ENCODE measurements at places on chromosomes 12 and 14. TPM values are rescaled to one million over a fixed set of nuclear protein-coding genes. Genes with fewer than 3 reads are reported as not detected.
A peak's percentile ranks its signal among the peaks of the same experiment; 100 is the strongest.

DNA sequence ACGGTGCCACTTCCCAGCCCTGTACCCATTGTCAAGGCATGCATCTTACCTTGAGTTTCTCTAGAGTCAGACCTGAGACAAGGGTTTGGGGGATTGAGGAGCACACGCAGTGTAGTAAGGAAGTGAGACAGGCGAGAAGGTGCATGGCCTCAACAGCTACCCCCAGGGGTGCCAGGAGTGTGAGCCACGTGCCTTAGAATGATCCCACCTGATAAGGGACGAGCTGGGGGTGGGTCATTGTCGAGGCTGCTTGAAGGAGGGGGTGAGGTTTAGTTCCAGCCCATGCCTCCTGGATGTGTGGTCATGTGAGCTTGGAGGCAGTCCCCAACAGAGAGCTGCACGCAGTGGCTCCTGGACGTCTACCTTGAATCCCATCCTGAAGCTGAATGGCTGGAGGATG is 320.5 kb downstream of the VRK1 start:
- no peak overlapping the region for H3K4me3 ChIP-seq
- DNase-seq: no peak
- no peaks in the 10 kb centered on the region for H3K27me3 ChIP-seq
- H3K4me1 ChIP-seq: no peaks in the 10 kb centered on the region

KRT73 gene
- not detected for total RNA-seq

- H3K4me3 ChIP-seq: no peak overlapping the region
- no peak overlapping the region for H3K27ac ChIP-seq
- H3K4me1 ChIP-seq: peaks cover 24% of the 10 kb centered on the region
- no peaks in the 10 kb centered on the region for H3K27me3 ChIP-seq
These were observed 86.1 kb downstream of the NCOR2 start for GRCh38 chr12:124481257-124481750.

DNA sequence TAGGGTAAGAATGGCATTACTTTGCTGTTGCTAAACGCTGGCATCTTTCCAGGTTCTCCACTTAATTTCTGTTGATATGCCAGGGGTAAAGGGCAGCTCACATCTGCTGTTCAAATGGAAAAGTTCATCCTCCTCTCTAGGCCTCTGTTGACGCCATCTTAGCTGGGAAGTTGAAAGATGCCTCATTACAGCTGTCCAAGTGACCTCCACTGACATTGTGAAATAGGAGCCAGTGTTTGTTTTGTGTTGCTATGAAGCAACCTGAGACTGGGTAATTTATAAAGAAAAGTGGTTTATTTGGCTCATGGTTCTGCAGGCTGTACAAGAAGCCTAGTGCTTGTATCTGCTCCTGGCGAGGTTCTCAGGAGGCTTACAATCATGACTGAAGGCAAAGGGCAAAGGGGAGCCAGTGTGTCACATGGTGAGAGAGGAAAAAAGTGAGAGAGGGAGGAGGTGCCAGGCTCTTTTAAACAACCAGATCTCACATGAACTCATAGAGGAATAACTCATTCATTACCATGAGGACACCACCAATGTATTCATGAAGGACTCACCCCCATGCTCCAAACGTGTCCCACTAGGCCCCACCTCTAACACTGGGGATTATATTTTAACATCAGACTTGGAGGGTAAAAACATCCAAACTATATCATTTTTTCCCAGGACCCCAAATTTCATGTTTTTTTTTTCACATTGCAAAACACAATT is 3.2 kb upstream of the ADAM21 start:
- H3K27ac ChIP-seq: no peak overlapping the region
- H3K36me3 ChIP-seq: no peaks in the 10 kb centered on the region
- peak; percentile 42 for DNase-seq

STYK1 gene
- not detected for total RNA-seq

DNA sequence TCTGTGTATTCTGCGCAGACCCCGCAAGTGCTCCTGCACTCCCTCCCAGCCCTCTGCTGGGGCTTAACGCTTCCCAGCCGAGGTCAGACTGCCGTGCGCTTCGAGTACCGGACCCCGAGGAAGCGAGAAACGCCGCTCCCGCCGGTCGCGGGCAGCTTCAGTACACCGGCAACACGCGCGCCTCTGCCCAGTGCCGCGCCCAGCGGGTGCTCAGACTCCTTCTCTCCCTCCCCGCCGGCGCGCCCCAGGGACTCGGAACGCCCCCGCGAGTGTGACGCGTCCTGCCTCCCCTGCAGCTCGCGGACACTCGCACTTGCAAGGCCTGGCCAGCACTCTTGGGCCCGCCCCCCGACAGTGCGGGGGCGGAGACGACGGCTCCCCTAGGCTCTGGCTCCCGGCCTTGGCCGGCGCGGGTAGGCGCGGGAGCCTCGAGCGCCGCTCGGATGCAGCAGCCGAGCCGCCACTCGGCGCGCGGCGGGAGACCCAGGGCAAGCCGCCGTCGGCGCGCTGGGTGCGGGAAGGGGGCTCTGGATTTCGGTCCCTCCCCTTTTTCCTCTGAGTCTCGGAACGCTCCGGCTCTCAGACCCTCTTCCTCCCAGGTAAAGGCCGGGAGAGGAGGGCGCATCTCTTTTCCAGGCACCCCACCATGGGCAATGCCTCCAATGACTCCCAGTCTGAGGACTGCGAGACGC is at the start of gene PTGER2:
Gene PTGER2, plus strand, starts transcription at position 410 of the 692 bp plus-strand sequence. Its CDS starts 237 bp downstream, at position 647.
- no peak within 1 kb of the TSS for H3K27ac ChIP-seq
- H3K36me3 ChIP-seq: no peaks in the 10 kb centered on the region

AQP2 gene
- not detected for total RNA-seq

DNA sequence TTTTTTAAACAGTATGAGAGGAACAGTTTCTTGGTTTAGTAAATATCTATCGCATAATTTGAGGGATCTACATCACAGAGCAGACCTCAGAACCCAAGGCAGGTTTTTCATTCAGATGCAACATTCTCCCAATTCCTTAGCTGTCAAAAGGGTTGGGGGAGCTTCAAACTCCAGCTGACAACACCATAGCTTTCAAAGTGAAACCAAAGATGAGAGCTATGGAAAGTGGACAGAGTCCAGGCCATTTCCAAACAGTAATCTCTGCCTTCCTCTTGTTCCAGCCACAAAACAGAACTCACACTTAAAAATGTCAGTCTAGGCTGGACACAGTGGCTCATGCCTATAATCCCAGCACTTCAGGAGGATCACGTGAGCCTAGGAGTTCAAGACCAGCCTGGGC is 87.8 kb downstream of the SPRING1 start:
- DNase-seq: no peak
- no peak overlapping the region for H3K27ac ChIP-seq
- H3K36me3 ChIP-seq: no peaks in the 10 kb centered on the region
- no peaks in the 10 kb centered on the region for H3K4me1 ChIP-seq
- no peak overlapping the region for H3K4me3 ChIP-seq
- no peaks in the 10 kb centered on the region for H3K27me3 ChIP-seq

DNA sequence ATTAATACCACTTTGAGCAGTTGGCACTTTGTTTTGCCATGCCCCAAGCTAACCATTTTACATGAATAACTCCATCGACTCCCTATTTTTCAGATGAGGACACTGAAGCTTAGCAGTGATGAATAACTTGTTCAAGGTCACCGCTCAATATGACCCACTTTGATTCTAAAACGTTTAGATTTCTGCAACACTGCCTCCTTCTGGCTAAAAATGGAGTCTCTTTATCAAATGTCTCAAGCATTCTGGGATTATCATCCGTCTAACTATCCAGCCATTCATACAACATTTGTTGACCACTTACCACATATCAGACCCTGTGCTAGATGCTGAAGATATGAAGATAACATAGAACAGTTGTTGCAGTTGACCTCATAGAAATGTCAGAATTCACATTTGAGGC is 298.0 kb downstream of the PPFIA2 start:
- H3K27me3 ChIP-seq: no peaks in the 10 kb centered on the region
- H3K4me3 ChIP-seq: no peak overlapping the region
- DNase-seq: peak; percentile 9

- no peaks in the 10 kb centered on the region for H3K27me3 ChIP-seq
- DNase-seq: peak; percentile 69
- H3K4me1 ChIP-seq: peaks cover 16% of the 10 kb centered on the region
- no peak overlapping the region for H3K4me3 ChIP-seq
These were observed 117.2 kb upstream of the BCL2L14 start for GRCh38 chr12:11953523-11953922.

- H3K4me3 ChIP-seq: no peak overlapping the region
- no peak overlapping the region for H3K27ac ChIP-seq
- no peaks in the 10 kb centered on the region for H3K27me3 ChIP-seq
- H3K4me1 ChIP-seq: peaks cover 16% of the 10 kb centered on the region
- peak; percentile 74 for DNase-seq
These were observed 48.8 kb upstream of the SLCO1C1 start for GRCh38 chr12:20646239-20646827.

GRCh38 chr12:53989227-53990113 is 4.5 kb downstream of the HOXC10 start:
- H3K27ac ChIP-seq: no peak overlapping the region
- DNase-seq: no peak
- H3K4me1 ChIP-seq: no peaks in the 10 kb centered on the region
- no peaks in the 10 kb centered on the region for H3K36me3 ChIP-seq

TMX1 gene
- total RNA-seq: 47.7 TPM

GRCh38 chr14:92785667-92786426 is 8.3 kb upstream of the GOLGA5 start:
- no peaks in the 10 kb centered on the region for H3K4me1 ChIP-seq
- peak; percentile 8 for DNase-seq
- no peak overlapping the region for H3K4me3 ChIP-seq
- no peak overlapping the region for H3K27ac ChIP-seq
- no peaks in the 10 kb centered on the region for H3K36me3 ChIP-seq
- H3K27me3 ChIP-seq: no peaks in the 10 kb centered on the region

DNA sequence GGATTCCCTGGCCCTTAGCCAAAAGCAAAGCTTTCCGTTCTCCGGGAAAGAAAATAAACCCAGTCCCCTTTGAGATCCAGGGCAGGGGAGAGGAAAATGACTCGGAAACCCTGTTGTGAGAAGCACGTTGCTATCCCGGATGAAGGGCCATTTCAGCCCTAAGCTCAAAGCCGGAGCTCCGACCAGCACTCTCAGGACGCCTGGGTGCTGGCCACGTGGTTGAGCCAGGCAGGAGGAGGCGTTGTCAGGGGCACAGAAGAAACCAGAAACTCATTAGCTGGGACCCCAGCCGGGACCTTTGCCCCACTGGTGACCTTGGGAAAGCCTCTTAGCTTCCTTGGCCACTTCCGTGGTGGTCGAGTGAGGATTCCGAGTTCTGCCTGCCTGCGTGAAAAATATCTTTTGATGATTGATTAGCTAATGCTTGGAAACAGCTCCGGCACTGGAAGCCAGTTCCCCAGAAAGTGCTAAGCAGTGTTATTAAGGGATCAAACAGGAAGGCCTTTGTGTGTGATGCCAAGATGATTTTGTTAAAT is 57.6 kb upstream of the FZD10 start:
- H3K4me3 ChIP-seq: no peak overlapping the region
- H3K27ac ChIP-seq: no peak overlapping the region
- H3K4me1 ChIP-seq: no peaks in the 10 kb centered on the region
- no peaks in the 10 kb centered on the region for H3K27me3 ChIP-seq

DNA sequence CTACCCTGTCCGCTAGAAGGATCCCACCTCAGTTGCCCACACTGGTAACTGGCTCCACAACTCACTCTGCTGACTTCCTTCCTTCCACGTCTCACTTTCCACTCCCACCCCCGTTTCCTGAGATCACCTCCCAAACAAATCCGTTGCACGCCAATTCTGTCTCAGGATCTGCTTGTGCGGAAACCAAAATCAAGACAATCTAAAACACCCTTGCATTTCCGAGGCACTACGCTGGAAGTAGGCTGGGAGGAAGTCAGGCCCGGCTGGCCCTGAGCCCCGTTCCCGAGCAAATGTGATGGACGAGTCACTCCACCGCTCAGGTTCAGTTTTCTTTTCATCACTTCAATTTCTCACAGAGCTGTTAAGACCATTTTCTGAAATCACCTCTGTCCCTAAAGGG is 23.1 kb downstream of the ABCB9 start:
- no peaks in the 10 kb centered on the region for H3K36me3 ChIP-seq
- peaks cover 25% of the 10 kb centered on the region for H3K4me1 ChIP-seq
- no peaks in the 10 kb centered on the region for H3K27me3 ChIP-seq
- H3K27ac ChIP-seq: no peak overlapping the region

- H3K27ac ChIP-seq: no peak overlapping the region
- H3K27me3 ChIP-seq: no peaks in the 10 kb centered on the region
- no peak for DNase-seq
- no peaks in the 10 kb centered on the region for H3K4me1 ChIP-seq
- no peaks in the 10 kb centered on the region for H3K36me3 ChIP-seq
These were observed 88.0 kb upstream of the VASH1 start for GRCh38 chr14:76673261-76673660.

DNA sequence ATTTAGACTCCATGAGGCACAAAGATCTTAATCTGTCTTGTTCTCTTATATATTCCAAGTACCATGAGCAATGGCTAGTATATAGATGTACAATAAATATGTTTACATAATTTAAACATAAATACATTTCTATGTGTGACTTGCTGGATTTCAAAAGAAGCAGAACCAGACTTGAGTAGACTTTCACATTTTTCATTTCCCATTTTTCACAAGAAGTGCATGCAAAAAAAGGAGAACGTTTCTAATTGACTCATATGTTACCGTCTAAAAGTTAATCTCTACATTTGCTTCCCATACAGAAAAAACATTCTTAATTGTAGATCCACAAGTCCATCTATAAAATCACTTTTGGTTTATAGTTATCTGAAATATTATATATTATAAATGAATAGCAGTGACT is 256.5 kb upstream of the USP15 start:
- H3K27me3 ChIP-seq: no peaks in the 10 kb centered on the region
- H3K4me3 ChIP-seq: no peak overlapping the region
- no peak for DNase-seq
- no peaks in the 10 kb centered on the region for H3K36me3 ChIP-seq
- no peak overlapping the region for H3K27ac ChIP-seq
- no peaks in the 10 kb centered on the region for H3K4me1 ChIP-seq

PITPNM2 gene
- total RNA-seq: 1.2 TPM

DNA sequence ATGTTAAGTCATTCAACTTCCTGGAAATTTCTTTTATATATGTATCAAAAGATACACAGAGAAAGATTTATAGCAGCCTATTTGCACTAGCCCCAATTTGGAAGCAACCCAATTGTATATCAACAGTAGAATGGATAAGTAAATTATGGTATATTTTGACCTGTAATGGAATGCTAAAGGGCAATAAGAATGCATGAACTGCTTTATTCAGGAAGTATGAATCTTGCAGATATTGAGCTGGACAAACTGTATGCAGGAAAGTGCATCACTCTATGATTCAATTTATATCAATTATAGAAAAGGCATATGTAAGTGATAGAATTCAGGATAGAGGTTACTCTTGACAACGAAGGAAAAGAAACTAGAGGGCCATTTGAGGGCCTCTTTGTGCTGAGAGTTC is 913.1 kb upstream of the FBXO33 start:
- H3K4me3 ChIP-seq: no peak overlapping the region
- no peaks in the 10 kb centered on the region for H3K36me3 ChIP-seq
- H3K27me3 ChIP-seq: no peaks in the 10 kb centered on the region
- H3K4me1 ChIP-seq: no peaks in the 10 kb centered on the region

- H3K4me3 ChIP-seq: no peak overlapping the region
- no peak overlapping the region for H3K27ac ChIP-seq
- H3K36me3 ChIP-seq: no peaks in the 10 kb centered on the region
- no peaks in the 10 kb centered on the region for H3K27me3 ChIP-seq
- DNase-seq: no peak
These were observed 51.4 kb upstream of the GARIN2 start for GRCh38 chr14:67137744-67138371.

Data from SJCRH30 (cell line).